ENCODE measurements at places on chromosomes 5 and 9. TPM values are rescaled to one million over a fixed set of nuclear protein-coding genes. Genes with fewer than 3 reads are reported as not detected.

- DNase-seq: peak; percentile 74
These were observed 505 bp downstream of the CREB3 start for GRCh38 chr9:35732800-35733541.

- no peak for DNase-seq
These were observed 102.4 kb upstream of the RFX3 start for GRCh38 chr9:3628239-3628638.

ZNF366 gene
- not detected for total RNA-seq

C9orf78 gene
- total RNA-seq: 59.9 TPM

DNA sequence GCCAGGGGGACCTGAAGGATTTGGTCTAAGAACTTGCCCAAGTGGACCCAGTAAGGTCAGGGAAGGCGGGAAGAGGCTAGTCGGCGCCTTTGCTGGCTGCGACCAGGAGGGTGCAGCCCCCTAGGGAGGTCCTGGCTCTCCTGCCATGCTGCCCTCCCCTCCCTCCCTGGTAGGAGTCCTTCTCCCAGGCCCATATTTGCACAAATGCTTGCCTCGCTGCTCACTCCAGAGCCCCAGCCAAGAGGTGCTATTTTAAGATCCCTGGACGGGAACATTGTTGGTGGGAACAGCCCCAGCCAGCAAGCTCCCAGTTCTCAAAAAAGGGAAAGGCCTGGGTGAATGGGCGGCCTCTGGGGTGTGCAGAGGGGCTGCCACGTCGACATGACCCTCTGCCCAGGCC is 4.3 kb upstream of the IL17B start:
- DNase-seq: no peak

MTMR12 gene
- total RNA-seq: 29.8 TPM

DNA sequence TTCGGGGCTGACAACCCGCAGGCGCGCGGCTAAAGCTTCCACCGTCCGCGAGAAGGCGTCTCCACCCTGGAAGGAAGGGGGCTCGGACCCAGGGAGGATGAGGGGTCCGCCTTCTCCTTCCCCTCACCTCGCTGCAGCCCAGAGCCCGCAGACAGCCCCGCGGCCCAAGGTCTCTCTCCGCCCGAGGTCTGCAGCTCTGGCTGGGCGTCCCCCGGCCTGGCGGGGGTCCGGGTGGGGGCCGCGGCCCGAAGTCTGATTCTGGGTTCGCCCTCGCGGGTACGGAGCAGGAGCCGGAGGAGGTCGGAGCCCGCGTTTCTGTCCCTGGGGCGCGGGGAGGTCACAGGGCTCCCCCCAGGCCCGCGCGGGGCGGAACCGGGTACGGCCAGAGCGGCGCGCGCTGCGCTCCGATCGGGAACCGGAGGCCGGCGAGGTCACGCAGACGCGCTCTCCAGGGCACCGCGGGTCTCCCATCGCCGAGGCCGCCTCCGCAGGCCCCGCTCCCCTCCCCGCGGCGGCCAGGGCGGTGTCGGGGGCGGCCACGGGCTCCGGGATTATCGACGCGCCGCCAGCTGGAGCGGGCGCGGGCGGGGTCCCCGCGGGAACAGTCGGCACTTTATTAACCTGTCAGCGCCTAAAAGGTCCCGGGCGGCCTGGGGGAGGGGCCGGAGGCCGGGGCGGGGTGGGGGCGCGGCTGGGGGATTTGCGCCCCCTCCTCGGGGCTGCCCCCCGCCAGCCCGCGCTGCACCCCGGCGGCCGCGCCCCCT is 11.6 kb downstream of the LHX3 start:
- DNase-seq: no peak

DNA sequence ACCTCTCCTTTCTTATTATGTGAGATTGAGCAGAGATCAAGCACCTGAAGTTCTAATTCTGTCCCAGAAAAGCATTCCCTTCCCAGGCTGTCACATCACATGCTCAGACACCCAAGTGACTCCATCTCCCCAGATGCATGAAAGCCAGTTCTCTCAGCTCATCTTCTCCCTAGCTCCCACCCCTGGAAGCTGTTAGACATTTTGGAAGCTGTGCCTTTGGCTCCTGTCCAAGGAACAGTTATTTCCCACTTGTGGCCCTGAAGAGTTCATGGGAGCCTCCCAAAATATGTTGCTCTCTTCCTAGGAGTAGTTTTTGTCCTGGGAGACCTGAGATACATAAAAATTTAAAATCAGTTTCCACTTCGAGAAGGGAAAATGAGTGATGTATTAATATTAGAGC is 161.4 kb upstream of the GAS1 start:
- DNase-seq: no peak

TSTD2 gene
- total RNA-seq: 17.7 TPM

KIAA0825 gene
- total RNA-seq: 0.54 TPM

DNA sequence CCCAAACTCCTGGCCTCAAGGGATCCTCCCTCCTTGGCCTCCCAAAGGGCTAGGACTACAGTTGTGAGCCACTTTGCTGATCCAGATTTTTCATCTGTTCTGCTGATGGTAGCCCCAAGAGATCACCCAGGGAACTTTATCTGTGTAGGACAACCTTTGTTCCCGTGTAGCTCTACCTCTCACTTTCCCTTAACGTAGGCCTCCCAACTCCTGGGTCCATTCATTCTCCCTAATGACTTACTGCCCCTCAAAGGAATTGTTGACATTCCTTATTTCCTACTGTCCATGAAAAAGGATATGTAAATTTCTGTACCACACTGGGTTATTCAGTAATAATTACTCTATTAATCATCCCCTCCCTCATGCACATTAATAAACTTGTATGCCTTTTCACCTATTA is 51.0 kb upstream of the PHF24 start:
- no peak for DNase-seq

ZNF658 gene
- total RNA-seq: 2.0 TPM

MATR3 gene
- total RNA-seq: 243 TPM

DNA sequence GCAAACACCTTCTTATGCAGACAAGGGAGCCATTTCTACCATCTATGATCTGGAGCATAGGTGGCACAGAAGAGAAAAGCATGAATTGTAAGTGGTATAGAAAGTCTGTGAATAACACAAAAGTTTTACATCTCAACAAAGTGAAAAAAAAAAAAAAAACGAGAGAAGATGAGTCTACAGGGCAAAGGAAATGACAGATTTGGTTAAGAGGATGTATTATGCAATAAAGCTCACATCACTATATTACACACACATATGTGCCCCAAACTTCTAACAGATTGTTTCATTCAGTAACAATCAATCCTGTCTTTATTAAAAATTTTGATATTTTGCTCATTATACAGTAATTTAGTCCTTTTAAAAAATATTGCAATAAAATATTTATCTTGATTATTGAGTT is 49.8 kb downstream of the CERT1 start:
- DNase-seq: no peak

DNA sequence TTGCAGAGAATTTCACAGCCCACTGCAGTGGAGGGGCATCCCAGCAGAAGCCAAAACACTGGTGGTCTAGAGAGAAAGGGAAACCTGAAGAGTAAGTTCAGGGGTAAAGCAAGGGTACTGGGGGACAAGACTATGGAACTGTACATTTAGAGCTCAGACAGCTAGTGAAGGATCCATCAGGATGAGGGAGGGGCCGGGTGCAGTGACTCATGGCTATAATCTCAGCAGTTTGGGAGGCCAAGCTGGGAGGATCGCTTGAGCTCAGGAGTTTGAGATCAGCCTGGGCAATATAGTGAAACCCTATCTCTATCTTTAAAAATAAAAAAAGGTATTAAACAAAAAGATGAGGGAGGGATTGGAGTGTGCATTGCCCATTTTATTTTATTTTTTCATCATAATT is 7.8 kb upstream of the ANKH start:
- DNase-seq: no peak

ZNF300 gene
- 0.47 TPM for total RNA-seq

CBY3 gene
- 0.63 TPM for total RNA-seq

DNA sequence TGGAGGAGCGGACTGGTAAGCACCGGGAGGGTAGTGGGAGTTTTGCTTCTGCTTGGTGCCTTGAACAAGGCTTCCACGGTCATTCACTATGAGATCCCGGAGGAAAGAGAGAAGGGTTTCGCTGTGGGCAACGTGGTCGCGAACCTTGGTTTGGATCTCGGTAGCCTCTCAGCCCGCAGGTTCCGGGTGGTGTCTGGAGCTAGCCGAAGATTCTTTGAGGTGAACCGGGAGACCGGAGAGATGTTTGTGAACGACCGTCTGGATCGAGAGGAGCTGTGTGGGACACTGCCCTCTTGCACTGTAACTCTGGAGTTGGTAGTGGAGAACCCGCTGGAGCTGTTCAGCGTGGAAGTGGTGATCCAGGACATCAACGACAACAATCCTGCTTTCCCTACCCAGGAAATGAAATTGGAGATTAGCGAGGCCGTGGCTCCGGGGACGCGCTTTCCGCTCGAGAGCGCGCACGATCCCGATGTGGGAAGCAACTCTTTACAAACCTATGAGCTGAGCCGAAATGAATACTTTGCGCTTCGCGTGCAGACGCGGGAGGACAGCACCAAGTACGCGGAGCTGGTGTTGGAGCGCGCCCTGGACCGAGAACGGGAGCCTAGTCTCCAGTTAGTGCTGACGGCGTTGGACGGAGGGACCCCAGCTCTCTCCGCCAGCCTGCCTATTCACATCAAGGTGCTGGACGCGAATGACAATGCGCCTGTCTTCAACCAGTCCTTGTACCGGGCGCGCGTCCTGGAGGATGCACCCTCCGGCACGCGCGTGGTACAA is 556 bp downstream of the PCDHGC3 start:
- DNase-seq: peak; percentile 63

CCDC192 gene
- total RNA-seq: not detected

DNA sequence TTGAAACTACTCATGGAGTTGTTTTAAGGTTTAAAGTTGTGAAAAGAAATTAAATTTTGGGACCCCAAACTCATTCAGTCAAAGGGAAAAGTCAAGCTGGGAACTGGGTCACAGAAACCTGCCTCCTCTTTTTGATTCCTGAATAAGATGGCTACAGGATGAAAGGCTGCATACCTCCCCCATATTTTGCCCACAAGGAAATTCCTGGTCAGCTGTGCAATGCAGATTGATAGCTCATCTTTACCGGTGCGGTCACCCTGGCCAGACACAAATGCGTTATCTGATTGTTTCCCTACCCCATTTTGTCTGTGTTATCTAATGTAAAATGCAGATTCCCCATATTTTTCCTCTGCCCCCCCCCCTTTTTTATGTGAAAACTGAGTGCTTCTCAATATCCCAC is 1.3 kb downstream of the HAVCR2 start:
- DNase-seq: no peak

- no peak for DNase-seq
These were observed 204.2 kb upstream of the KLF4 start for GRCh38 chr9:107693625-107694326.

MARCOL gene
- total RNA-seq: not detected

DNA sequence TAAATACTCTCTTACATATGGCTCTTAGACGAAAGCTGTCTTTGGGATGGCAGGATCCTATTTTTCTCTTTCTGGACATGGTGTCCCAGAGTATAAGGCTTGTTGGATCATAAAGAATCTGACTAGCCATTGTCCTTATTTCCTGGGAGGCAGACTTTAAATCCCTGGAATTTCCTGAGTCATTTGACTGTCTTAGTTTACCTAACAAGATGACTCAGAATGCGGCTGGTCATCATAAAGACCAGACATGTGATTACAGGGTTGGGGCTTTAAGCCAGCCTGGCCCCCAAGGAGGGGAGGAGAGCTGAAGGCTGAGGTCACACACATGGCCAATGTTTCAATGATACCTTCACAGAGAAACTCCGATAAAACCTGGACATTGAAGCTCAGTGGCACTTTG is 37.2 kb downstream of the FAM240B start:
- no peak for DNase-seq

- DNase-seq: no peak
These were observed 52.7 kb upstream of the UBTD2 start for GRCh38 chr5:172336264-172336663.
